Karpas-422 (cell line): ENCODE measurements at places on chromosomes 3 and 15. TPM values are rescaled to one million over a fixed set of nuclear protein-coding genes. Genes with fewer than 3 reads are reported as not detected.

The ACVR2B gene
- 2.4 and 3.5 TPM in 2 replicates for total RNA-seq

The PTX3 gene
- total RNA-seq = not detected in 2 replicates

The REC114 gene
- not detected in 2 replicates for total RNA-seq

The ADAMTSL3 gene
- total RNA-seq = not detected in 2 replicates

The POPDC2 gene
- 0.32 and 1.0 TPM in 2 replicates for total RNA-seq

The P2RY12 gene
- total RNA-seq = not detected in 2 replicates

The GATA2 gene
- total RNA-seq = not detected in 2 replicates

The C2CD4B gene
- not detected in 2 replicates for total RNA-seq

The SLC24A5 gene
- not detected in 2 replicates for total RNA-seq

The BTLA gene
- total RNA-seq = not detected in 2 replicates

The CEP70 gene
- 16.6 and 43.9 TPM in 2 replicates for total RNA-seq

The CPEB1 gene
- not detected in 2 replicates for total RNA-seq

The MYO5C gene
- 0.22 and 0.58 TPM in 2 replicates for total RNA-seq

The LXN gene
- 7.8 and 12.1 TPM in 2 replicates for total RNA-seq

The ANKUB1 gene
- total RNA-seq = not detected in 2 replicates

The SH3GL3 gene
- not detected in 2 replicates for total RNA-seq

The ZNF502 gene
- total RNA-seq = not detected in 2 replicates

The SACM1L gene
- 41.9 and 61.8 TPM in 2 replicates for total RNA-seq

The FOXB1 gene
- total RNA-seq = not detected in 2 replicates

The FAM81A gene
- 0.76 TPM in 1 of 2 replicates, not detected in the other for total RNA-seq

The OR4M2 gene
- not detected in 2 replicates for total RNA-seq

The CCDC39 gene
- total RNA-seq = not detected in 2 replicates
